ENCODE measurements at places on chromosomes 13 and 19.
A peak's percentile ranks its signal among the peaks of the same experiment; 100 is the strongest.

GRCh38 chr19:51727349-51727880 is 3.6 kb upstream of the HAS1 start:
- DNase-seq: no peak

- no peak for DNase-seq
These were observed 640.7 kb downstream of the LIG4 start for GRCh38 chr13:107574517-107575210.

DNA sequence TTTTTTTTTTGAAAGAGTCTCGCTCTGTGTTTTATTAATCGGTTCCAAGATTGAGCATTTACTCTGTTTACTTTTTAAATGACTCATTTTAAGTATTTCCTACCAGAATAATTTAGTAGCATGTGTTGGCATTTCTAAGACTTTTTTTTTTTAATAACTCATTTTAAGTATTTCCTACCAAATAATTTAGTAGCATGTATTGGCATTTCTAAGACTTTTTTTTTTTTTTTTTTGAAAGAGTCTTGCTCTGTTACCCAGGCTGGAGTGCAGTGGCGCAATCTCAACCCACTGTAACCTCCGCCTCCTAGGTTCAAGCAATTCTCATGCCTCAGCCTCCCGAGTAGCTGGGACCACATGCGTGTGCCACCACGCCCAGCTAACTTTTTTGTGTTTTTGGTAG is 13.1 kb downstream of the SETDB2 start:
- DNase-seq: no peak

- DNase-seq: peak; percentile 68
These were observed 14.6 kb downstream of the VSIG10L start for GRCh38 chr19:51327066-51328001.

DNA sequence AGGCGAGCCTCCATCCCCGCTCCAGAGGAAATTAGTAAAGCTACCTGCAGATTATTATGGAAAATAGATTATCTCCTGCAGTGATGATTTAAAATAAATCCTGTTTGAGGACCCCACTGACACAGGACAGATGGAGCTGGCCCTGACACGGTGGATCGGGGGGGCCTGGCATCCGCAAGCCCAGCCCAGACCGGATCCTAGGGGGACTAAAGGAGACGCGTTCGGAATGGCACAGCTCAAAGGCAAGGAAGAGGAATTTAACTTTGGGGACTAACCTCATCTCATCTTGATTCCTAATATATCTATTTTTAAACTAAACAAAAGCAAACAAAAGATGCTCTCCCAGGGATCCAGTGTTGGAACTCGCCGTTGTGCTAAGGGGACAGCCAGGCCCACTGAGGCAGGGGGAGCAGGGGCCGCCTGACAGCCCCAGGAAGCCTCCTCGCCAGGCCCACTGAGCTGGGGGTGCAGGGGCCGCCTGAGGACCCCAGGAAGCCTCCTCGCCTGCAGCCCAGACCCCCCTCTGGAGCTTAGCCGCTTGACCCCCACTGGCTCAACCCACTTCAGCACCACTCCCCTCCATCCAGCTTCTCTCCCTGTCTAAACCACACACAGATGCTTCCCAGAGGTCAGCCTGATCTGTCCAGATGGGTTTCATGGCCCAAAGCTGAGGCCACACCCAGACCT is 78.6 kb downstream of the SPACA7 start:
- DNase-seq: no peak

- no peak for DNase-seq
These were observed 28.5 kb downstream of the MYCBP2 start for GRCh38 chr13:77298426-77298825.

DNA sequence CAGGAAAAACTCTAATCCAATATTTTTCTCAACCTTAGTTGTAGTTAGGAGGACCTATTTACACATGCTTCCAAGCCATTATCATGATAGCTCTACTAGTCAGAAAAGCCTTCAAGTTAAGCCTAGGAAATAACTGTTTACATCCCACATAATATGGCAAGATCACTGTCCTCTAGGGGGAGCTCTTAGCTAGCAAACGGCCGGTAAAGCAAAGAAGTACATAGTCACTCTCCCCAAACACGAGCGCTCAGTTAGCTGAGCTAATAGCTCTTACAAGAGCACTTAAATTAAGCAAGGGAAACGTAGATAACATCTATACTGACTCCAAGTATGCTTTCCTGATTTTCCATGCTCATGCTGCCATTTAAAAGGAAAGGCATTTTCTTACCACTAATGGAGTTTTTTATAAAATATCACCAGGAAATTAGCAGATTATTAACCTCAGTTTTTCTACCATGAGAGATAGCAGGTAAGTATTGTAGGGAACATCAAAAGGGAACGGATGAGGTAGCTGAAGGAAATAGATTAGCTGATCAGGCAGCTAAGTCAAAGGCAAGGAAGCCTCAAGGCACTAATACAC is 100.6 kb upstream of the PABPC3 start:
- DNase-seq: peak; percentile 80

DNA sequence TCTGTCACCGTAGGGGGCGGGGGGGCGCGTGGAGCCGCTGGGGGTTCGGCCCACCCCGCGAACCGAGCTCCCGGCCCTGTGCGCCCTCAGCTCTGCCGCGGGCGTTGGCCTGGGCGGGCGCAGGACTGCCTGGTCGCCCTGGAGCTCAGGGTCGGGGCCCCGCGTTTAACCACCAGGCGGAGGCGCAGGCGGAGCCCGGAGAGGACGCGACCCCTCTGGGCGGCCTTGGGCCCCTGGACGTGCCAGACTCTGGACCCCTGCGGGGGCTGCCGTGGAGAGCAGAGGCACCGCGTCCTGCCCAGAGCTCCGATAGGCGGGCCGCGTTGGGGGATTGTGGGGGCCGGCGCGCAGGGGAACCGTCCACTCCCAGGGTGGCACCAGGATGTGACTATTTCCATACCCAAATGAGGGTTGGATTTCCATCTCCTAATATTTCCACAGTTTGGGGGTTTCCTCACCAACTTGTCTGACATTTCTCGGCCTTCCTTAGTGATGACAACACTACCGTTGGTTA is 13.0 kb upstream of the USP29 start:
- no peak for DNase-seq

GRCh38 chr19:45763691-45764294 is 5.3 kb downstream of the SIX5 start:
- no peak for DNase-seq

GRCh38 chr13:27666951-27667350 is 45.3 kb downstream of the POLR1D start:
- DNase-seq: no peak

DNA sequence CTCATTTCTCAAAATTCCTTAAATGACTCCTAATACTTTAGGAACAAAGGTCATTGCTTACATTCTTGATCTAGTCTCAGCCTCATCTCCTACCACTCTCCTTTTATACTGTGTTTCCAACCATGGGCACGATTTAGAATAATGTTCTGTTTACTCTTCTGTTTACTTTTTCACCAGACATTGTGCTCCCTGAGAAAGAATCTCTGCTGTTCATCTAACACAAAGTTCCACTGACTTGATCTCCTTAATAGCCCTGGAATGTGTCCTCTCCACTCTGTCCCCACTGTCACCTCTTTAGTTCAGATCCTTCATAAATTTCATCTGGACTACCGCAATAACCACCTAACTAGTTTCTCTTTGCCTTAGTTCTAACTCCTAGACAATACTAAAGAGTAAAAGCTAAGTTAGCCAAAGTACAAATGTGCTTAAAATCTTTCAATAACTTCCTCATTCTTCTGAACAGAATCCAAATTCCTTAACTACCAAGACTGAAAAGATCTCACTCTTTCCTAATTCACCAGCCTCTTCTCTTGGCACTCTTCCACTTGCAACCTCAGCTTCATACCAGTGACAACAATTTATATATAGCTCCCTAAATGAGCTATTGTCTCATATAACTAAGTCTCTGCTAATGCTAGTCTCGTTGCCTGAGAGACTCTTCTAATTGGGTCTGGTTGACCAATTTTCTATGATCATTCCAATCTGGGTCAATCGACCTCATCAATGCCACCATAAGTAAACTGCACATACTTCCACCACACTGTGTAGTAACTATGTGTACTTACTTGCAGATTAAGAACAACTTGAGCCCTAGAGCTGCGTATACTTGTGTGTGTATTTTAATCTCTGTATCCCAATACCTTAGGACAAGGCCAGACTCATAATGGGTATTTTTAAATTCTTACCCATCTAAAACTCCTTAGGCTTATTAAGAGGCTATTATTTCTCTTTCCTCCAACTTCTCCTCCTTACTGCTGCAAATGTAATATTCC is 179.9 kb downstream of the VWA8 start:
- no peak for DNase-seq

- DNase-seq: no peak
These were observed 22.2 kb downstream of the DCLK1 start for GRCh38 chr13:36108954-36109353.

- DNase-seq: no peak
These were observed 36.5 kb downstream of the STARD13 start for GRCh38 chr13:33249066-33249465.

DNA sequence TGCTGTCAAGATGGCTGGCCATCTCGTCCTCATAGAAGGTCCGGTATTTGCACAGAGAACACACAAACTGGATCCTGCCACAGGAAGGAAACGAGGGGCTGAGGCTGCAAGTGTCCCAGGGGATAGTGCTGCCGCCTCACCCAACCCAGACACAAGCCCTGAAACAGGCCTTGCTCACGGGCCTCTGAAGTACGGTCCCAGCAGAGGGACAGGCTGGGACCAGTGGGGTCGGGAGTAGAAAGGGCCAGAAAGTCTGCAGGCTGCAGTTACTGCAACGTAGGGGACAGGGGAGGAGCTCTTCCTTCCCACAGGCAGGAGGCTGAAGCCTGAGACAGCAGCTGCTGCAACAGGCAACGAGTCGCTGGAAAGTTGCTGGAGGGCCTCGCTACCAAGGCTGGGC is 18.2 kb upstream of the AKAP8 start:
- no peak for DNase-seq

- DNase-seq: no peak
These were observed 14.9 kb downstream of the KLC3 start for GRCh38 chr19:45355402-45355801.

- DNase-seq: peak; percentile 19
These were observed 23.2 kb upstream of the CYP2A13 start for GRCh38 chr19:41064974-41065569.

DNA sequence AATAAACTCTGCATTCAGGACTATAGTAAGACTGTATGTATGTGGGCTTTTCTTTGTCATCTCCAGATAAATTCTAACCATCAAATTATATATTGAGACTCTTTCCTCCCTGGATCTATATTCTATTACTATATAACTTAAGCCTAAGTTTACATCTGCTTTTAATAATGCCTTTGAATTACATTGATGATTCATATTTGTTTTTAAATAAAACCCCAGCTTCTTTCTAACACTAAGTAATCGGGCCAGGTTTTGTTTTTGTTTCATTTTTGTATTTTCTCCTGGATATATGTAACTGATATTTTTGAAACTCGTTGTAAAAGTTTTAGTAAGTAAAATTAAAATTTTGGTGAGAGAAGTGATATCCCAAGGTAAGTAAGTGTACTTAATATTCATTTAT is 1599.1 kb downstream of the PCDH9 start:
- no peak for DNase-seq

DNA sequence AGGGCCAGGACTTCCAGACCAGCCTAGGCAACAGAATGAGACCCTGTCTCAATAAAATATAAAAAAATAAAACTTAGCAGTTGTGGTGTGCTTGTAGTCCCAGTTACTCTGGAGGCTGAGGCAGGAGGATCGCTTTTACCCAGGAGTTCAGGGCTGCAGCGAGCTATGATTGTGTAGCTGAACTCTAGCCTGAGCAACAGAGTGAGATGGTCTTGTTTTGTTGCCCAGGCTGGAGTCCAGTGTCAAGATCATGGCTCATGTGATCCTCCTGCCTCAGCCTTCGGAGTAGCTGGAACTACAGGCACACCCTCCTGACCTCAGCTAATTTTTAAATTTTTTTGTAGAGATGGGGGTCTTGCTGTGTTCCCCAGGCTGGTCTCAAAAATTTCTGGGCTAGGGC is 4.3 kb upstream of the JUNB start:
- no peak for DNase-seq

- no peak for DNase-seq
These were observed 15.8 kb upstream of the OR7A17 start for GRCh38 chr19:14901675-14902260.

DNA sequence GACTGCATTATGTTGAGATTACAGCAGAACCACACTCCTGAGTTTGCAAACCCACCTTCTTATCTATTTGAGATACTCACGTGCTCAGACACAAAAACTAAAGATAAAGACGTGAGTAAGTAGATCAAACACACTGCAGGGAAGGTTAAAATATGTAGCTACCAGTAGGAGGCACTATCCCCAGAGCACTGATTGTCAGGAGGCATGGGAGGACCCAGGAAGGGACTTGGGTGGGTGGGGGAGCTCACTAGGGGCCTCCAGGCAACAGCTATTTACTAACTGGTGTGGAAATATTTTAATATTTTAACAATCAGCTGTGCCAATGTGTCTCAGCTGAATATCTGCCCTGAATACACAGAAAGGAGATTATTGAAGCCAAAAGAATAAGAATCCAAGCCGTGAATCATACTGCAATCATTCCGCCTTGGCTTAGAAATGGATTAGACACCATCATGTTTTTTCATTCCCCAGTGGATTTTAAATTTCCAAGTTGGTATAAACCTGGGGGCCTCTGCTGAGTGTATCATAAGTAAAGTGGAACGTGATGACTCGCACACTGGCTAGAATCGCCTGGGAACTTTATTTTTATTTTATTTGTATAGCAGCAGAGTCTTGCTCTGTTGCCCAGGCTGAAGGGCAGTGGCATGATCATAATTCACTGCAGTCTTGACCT is 73.2 kb upstream of the CACNA1A start:
- no peak for DNase-seq

GRCh38 chr13:110965755-110966134 is 50.9 kb upstream of the ANKRD10 start:
- DNase-seq: no peak

- DNase-seq: peak; percentile 34
These were observed 117.9 kb downstream of the STOML3 start for GRCh38 chr13:38872693-38873092.

DNA sequence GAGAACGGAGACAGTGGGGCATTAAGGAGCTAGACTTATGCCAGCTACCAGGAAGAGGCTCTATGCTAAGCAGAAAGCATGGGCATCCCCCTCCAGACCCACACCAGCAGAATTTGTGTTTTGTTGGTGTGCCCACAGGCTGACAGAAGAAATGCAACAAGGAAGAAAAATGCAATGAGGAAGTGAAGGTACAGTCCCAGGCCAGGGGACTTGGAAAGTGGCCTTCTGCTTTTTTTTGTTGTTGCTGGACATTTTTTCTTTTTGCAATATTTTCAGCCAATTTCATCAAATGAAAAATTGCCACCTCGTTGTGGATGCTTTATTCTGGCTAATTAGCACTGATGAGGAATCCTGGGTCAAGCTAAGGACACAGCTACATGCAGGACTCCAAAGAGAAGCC is 167.7 kb downstream of the TSHZ3 start:
- no peak for DNase-seq

DNA sequence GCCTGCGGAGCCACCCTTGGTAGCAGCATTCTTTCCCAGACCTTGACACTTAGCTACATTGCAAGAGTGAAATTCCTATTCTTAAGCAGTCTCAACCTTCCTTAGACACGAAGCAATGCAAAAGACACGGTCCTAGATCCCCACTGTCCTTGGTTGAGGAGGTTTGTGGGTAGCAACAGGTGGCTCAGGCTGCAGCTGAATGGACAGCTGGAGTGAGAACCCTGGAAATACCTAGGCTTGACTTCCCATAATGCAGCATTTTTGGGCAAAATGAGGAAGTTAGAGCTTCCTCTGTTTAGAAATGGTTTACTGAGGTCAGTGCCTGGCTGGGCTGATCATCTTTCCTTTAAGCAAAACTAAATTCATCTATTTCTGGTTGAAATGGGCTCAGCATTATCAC is 296.6 kb downstream of the RFC3 start:
- no peak for DNase-seq

GRCh38 chr13:44355621-44356020 is 18.0 kb upstream of the SERP2 start:
- no peak for DNase-seq

Measured in activated CD4-positive, alpha-beta T cell treated with anti-CD3 and anti-CD28 coated beads, Interleukin-2, amount 50 U/mL, for 16 hours (primary cell).